A172 (cell line): ENCODE measurements at places on chromosomes 4 and X. TPM values are rescaled to one million over a fixed set of nuclear protein-coding genes. Genes with fewer than 3 reads are reported as not detected.

Gene RBM41
- 4.8 and 11.4 TPM in 2 replicates for total RNA-seq

- no peak for DNase-seq
Measured at GRCh38 chrX:50495616-50496015, 25.0 kb upstream of the DGKK start.

GRCh38 chr4:138869631-138870030 lies 145.9 kb upstream of the NOCT start:
- no peak for DNase-seq

DNA sequence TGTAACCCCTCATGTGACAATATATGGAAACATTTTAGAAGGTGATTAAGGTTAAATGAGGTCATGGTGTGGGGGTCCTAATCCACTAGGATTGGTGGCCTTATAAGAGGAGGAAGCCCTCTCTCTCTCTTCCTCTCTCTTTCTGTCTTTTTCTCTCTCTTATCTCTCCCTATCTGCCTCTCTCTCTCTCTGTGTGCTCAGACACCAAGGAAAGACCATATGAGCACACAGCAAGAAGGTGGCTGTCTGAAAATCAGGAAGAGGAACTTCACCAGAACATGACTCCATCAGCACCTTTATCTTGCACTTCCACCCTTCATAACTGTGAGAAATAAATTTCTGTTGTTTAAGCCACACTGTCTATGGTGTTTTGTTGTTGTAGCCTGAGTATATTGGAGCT lies 1472.2 kb downstream of the PCDH7 start:
- DNase-seq = no peak
